ENCODE measurements at places on chromosomes 3 and 15.

DNA sequence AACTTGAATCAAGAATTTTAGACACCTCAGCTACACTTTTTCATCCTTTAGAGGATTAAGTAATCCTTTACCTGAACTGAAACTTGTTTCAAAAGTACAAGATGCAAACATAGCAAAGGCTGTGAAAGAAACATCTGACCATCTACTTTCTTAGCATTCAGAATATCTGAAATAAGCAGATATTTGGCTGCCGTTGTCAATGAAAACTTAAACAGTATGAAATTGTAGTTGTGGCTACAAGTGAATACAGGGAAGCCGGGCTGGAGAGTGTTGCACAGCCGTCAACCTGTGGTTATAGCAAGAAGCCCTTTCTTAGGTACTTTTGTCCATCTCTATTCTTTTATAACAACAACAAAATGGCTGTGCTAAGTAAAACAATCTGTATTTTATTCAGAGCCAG is 6.9 kb upstream of the CX3CR1 start:
- no peak for DNase-seq

DNA sequence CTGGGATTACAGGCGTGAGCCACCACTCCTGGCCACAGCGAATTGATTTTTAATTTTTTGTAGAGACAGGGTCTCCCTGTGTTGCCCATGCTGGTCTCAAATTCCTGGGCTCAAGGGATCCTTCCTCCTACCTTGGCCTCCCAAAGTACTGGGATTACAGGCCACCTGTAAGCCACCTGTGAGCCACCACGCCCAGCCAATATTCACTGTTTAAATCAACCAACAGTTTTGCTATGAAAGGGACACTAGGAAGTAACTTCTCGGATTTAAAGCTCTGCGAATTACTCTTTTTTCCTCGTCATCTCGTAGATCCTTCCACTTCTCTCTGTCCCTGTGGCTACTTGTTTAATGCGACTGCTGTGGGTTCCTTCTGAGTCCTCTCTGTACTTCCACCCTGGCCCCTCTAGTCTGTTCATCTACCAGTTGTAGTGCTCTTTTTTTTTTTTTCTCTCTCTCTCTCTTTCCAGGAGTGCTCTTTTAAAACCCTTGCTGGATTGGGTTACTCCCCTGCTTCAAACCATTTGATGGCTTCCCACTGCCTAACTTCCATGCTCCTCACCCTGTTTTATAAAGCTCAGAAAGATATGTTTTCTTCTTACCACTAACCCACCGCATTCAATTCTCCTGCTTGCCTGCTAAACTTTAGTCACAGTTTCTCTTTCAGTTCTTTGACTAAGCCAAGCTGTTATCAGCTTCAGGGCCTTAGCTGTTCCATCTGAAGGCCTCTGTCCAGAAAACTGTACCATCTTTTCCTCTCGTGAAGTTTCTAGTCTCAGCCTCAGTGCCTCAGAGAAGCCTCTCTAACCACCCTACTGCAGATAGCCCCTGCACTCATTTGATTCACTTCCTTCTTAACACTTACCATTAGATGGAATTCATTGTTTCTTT is 12.4 kb downstream of the RTF1 start:
- DNase-seq: no peak

DNA sequence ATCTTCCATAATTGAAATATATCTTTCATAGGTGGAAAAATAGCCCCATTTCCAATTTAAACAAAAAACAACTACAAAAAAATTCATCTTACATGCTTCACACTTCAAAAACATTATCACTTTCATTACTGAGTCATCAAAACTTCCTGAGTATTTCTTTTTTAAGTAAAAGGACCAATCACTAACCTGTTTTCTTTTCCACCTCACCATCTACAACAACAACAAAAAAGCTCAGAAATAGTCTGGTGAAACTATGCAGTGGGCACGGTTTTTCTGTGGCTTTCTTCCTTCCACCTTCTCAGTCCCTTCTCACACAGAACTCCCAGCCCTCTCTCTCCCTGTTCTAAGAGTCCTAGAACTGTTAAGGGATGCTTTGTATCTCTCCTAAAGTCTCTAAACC is 20.3 kb upstream of the TNIK start:
- DNase-seq: no peak

DNA sequence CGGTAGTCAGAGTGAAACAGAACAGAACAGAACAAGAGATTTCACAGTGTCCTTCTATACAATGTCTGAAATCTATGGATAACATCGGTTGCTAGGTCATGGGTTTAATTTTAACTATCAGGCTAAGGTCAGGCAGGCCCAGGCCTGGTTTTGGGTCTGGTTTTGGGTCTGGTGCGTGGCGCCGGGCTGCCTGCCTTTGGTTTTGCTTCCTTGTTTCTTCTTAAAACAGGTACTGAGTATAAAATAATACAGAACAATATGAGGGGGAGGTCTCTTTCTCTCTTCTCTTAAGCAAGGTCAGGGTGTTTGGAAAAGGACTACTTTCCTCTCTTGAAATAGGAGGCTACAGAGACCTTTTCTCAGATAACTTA is 1.4 kb downstream of the AEN start:
- DNase-seq: no peak

GRCh38 chr3:18098960-18099587 is 326.1 kb downstream of the SATB1 start:
- no peak for DNase-seq
